ENCODE measurements at places on chromosomes 11 and 22.

DNA sequence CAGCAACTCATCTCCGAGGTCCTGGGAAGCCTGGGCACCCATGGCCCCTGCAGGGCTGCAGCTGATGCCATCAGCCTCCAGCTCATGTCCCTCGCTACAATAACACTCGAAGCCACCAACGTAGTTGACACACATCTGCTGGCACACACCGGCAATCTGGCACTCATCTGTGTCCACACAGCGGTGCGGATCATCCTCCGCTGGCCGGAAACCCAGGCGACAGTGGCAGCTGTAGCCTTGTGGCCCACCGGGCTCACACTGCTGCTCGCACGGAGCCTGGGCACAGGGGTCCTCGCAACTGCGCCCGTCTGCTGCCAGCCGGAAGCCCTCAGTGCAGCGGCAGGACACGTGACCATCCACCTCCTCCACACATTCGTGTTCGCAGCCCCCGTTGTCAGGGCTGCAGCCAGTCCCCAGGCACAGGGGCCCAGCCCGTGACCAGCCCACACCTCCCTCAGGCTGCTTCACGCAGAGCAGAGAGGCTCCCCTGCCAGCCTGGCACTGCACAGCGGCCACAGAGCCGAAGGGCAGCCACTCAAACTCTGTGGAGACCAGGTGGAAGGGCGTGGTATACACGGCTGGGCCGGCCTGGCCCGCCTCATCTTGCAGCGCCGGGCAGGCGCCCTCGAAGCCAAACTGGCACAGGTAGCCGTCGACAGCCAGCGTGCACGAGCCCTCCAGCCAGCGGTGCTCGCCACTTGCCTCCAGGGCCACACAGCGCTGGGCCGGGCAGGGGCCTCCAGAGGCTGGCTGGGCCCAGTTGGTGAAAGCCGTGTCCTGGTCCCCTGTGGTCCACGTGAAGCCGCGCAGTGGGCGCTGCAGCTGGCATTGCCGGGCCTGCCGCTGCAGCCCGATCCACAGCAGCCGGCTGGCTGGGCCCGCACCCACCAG lies 678 bp downstream of the CD248 start:
- no peak for DNase-seq

DNA sequence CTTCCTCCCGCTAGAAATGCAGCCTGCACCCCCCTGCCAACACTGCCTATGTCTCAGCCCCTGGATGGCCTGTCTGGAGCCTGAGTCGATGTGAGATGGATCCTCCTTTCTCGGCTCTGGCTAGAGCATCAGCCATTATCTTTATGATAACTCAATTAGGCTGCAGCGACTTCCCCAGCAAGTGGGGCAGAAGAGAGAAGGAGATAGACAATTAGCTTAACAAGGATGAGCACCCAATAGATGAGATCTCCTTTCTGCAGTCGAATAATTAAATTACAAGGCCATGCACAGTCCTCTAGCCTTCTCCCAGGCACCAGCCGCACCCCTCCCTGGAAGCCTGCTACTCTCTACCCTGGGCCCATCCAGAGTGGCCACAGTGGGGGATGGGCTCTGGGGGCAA lies 179.3 kb downstream of the CEP164 start:
- DNase-seq, result no peak

GRCh38 chr22:37623075-37624016 lies 14.7 kb downstream of the GGA1 start:
- DNase-seq, result peak; percentile 62

DNA sequence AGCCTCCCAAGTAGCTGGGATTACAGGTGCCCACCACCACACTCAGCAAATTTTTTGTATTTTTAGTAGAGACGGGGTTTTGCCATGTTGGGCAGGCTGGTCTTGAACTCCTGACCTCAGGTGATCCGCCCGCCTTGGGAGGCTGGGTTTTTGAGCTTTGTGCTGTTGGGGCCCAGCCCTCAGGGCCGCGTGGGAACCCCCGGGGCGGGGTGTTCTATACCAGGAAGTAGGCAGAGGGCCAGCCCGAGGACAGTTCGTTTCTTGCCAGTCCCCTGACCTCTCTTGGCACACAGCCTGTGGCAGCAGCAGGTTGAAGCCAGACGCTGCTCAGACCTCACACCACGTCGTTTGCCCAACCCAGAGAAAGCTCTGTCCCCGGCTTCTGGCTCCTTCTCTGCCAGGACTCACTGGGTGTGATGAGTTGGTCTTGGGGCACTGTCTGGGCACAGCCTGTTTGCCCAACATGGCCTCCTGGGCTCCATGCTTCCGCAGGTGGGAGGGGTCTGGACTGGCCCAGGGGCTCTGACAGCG lies 24.9 kb upstream of the CHKA start:
- peak; percentile 11 for DNase-seq

GRCh38 chr11:93054881-93055280 lies 85.4 kb downstream of the MTNR1B start:
- DNase-seq, result no peak

DNA sequence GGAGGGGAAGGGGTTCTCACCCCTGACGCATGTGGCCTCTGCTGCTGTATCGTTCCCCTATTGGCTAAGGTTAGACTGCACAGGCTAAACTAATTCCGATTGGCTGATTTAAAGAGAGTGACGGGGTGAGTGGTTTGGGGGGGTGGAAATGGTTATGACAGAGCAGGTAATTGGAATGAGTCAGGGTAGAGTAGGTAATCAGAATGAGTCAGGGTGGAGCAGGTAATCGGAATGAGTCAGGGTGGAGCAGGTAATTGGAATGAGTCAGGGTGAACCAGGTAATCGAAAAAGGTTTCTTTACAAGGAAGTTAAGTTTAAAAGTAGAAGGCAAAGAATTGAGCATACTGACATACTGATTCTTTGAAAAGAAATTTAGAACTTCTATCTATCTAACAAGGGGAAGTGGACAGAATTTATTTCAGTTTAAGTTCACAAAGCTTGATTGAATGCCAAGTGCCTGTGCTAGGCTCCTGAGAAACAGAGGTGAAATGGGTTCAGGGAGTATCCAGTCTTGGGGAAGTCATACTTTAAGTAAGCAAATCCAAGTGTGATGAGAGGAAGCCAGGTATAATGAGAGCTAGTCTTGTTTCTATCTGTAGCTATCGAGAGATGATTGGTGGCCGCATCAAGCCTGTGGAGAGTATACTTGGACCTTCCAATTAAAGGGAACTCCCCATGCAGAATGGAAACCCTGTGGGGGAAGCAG lies 58.0 kb downstream of the C11orf91 start:
- DNase-seq, result no peak

DNA sequence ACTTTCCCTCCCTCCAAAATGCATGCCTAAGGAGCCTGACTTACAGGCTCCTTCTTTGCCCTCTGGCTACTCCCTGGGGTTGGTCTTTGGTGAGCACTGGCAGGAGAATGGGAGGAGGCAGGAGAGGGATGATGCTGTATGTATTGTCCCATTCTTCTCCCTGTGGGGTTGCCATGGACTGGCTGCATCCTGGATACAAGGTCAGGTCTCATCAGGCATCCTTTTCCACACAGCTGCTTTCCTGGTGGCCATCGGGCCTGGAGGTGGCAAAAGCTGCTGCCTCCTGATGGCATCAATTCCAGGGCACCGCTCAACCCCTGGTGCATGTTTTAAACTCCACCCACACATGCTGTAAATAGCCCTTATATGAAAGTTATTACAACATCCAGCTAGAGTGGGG lies 257.2 kb downstream of the ETS1 start:
- DNase-seq, result no peak

- DNase-seq, result no peak
These were observed 5.8 kb downstream of the VSTM5 start for GRCh38 chr11:93844568-93844967.

DNA sequence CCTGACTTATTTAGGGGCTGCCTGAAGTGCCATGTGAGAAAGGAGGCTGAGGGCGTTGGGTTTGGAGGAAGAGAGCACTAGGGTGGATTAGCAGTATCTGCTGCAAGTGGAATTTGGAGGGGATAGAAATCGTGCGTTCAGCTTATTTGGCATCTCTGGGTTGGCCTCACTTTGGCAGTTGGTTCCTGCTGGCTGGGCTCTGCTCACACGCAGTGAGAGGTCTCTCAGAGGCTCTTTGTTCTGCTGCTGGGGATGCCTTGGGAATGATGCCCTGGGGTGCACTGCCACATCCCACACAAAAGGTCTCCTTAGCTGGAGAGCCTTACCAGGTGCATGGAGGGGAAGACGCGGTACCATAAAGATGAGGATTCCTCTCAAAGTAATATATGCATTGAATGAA lies 17.7 kb upstream of the MICAL2 start:
- DNase-seq, result no peak

GRCh38 chr22:18144105-18144504 lies 5.9 kb upstream of the USP18 start:
- no peak for DNase-seq

GRCh38 chr11:130054966-130055365 lies 14.7 kb upstream of the APLP2 start:
- no peak for DNase-seq

- no peak for DNase-seq
These were observed 1.2 kb downstream of the SCN4B start for GRCh38 chr11:118151431-118151830.

- no peak for DNase-seq
These were observed 24.6 kb downstream of the MB start for GRCh38 chr22:35592418-35592967.

GRCh38 chr11:16001899-16002426 lies 354.4 kb downstream of the SOX6 start:
- peak; percentile 15 for DNase-seq

- DNase-seq, result no peak
These were observed 85.4 kb downstream of the MYO18B start for GRCh38 chr22:25827415-25827814.

Data from KBM-7 (cell line).